ENCODE measurements at places on chromosomes 3 and 15.

GRCh38 chr15:48915861-48916260 is 37.9 kb downstream of the EID1 start:
- no peak for DNase-seq

DNA sequence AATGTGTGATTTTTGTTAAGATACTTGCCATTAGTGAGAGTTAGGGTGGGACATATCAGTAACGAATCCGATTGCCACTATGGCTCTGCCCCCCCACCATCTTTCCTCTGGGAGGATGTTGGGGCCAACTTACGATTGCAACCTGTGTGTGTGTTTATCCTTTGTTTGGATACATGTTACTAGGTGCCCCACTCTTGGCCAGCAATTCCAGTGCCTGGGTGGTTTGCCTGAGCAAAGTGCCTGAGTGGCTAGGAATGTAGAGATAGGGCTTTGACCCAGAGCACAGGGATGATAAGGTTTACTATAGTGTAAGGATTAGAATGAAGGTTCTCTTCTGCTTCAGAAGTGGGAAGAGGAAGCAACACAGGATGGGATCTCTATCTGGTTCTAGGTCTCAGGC is 231.8 kb downstream of the TP63 start:
- DNase-seq, result no peak

DNA sequence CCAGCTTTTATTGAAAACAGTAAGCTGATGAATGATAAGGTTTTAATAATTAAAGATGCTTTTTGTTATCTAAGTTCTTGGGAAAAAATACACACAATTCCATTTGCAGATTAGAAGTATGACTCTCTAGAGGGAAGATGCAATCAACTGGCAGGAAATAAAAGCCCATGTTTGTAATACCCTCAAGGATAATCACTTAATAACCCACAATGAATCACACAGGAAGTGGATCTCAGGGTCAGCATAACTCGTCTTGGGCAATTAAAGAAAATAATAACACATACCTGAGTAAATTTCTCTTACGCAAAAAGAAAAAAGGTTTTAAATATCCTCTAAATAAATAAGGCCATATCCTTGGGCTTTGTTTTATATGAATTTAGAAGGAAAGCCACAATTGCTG is 9.4 kb upstream of the EID1 start:
- DNase-seq, result no peak

DNA sequence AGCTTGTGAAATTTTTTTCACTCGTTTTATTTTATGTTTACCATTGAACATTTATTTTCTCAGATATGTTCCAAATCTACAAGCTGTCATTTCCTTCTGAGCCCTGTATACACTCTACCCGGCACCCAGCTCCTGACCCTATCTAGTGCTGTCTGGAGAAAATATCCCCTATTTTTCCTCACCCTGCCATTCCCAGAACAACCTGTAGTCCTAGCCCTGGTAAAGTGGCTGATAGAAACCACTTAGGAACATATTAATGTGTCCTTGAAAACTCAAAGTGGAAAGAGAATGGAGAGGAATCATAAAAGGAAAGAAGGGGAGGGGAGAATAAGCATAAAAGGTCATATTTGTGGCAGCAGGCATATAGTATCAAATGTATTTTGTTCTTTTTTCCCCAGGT is 8.2 kb upstream of the TIMMDC1 start:
- no peak for DNase-seq

Data from CD4-positive, alpha-beta T cell treated with Interleukin-4 for 1 hour (primary cell).